ENCODE measurements at places on chromosomes 7 and 10. TPM values are rescaled to one million over a fixed set of nuclear protein-coding genes. Genes with fewer than 3 reads are reported as not detected.

OR2A7 gene
- total RNA-seq = 0.41 TPM

DNA sequence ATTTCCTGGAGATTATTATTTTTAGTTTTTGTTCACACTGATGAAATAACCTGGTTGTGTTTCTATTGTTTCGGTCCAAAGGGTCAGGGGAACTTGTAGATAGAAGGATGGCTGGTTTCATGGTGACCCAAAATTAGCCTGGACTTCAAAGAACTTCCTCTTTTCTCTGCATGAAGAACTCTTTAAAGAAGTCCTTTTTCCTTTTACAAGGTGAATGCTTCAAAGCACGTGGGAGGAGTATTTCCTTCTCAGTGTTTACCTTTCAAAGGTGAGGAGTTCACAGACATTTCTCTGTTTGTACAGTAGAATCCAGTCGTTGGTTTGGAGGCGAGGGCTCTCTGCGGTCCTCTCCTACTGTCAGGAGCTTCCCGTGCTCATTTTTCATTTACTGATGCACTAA, 561.7 kb downstream of the GATA3 start:
- no peak for DNase-seq

- DNase-seq = no peak
Measured at GRCh38 chr7:11236680-11237079, 263.0 kb downstream of the PHF14 start.

DNA sequence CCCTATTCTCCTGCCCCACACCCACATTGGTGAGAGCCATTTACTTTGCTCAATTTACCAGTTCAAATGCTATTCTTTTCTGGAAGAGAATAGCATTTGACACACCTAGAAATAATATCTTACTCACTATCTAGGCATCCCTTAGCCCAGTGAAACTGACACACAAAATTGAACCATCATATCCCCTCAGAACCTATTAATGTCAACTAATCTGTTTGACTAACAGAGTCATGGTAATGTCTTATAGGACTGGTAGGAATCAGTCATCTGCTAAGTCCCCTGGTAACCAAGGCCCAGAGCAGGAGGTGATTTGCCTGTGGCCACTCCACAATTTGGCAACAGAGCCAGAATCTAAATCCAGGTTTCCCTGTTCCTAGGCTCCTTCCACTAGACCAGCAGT, 63.3 kb downstream of the PPP1R3C start:
- DNase-seq = no peak

DNA sequence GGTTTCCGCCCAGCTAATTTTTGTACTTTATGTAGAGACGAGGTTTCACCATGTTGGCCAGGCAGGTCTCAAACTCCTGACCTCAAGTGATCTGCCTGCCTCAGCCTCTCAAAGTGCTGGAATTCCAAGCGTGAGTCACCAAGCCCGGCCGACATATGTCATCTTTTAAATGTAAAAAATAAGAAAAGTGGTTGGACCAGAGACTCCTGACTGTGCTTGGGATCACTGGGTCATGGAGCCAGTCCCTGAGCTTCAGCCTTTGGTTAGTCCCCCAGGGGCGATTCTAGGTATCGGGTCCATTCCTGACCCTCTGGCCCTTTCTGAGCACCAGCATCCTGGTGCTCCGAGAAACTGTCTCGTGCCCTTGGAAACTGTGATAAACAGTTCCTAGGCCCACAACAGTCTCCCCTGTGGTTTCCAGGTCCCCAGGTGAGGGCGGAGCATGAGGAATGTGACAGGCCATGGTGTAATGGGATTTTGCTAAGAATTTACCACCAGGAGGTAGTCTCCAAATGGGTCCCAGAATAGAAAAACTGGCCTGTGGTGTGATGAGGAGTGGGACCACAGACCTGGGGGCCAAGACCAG, 32.8 kb downstream of the UBTD1 start:
- DNase-seq = no peak

DNA sequence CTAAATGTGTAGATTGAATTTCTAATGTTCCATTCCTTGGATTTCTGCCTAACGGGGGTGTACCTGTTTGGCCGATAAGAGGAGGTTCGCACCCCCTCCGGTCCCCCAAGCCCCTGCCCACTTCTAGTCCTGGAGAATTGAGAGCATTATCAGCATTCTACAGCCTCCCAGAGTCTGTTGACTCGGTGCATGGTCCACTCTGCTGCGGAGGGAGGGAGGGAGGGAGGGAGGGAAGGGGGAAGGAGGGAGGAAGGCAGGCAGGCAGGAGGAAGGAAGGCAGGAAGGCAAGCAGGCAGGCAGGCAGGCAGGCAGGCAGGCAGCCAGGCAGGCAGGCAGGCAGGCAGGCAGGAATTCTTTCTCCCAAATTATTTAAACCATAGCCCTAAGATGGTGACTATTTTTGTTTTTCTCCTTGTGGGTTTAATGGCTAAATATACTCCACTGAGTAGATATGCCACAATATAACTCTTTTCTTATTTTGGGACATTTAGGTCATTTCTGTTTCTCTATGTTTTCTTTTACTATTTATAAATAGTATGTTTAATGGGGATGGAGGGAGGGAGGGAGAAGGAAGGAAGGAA, 69.5 kb upstream of the CHST15 start:
- no peak for DNase-seq

- DNase-seq = no peak
Measured at GRCh38 chr10:64396105-64396708, 875.0 kb downstream of the REEP3 start.

DNA sequence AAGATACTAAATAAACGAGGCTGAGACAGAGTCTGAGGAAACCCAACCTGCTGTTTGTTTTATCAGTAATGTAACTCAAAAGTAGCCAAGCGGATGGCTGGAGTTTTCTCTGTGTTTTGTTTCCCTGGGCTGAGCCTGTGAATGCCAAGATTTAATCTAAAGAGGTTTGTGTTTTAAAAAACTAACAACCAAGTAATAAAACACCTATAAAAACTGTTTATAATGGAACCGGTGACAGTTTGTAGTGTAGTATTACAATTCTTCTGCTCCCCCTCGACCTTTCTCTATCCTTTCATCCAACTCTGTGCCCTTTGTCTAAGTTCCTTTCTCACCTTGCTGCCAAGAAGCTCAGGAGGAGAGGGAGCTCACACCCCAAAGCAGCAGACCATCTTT, 2.6 kb upstream of the KAT6B start:
- DNase-seq = no peak

DNA sequence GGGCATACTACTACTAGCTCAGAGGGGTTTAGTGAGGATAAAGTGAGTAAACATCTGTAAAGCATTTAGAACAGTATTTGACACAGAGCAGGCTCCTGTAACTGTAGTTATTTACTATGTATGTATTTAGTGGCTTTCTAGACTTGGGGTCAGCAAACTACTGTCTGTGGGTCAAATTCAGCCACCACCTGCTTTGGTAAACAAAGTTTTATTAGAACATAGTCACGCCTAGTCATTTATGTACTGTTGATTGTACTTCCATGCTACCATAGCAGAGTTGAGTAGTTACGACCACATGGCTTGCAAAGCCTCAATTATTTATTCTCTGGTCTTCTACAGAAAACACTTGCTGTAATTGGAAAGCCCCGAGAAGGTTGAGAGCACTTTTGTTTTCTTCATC, 248.5 kb upstream of the PLPP4 start:
- DNase-seq = no peak

- no peak for DNase-seq
Measured at GRCh38 chr10:105675333-105675732, 1034.2 kb downstream of the SORCS3 start.

All from neural crest cell (in vitro differentiated cells).